ENCODE measurements at places on chromosomes 6 and 20.

- no peak for DNase-seq
Observed at GRCh38 chr20:3777716-3778629, 3.3 kb downstream of the SPEF1 start.

GRCh38 chr6:84123186-84123585, 89.6 kb downstream of the MRAP2 start:
- DNase-seq = no peak

DNA sequence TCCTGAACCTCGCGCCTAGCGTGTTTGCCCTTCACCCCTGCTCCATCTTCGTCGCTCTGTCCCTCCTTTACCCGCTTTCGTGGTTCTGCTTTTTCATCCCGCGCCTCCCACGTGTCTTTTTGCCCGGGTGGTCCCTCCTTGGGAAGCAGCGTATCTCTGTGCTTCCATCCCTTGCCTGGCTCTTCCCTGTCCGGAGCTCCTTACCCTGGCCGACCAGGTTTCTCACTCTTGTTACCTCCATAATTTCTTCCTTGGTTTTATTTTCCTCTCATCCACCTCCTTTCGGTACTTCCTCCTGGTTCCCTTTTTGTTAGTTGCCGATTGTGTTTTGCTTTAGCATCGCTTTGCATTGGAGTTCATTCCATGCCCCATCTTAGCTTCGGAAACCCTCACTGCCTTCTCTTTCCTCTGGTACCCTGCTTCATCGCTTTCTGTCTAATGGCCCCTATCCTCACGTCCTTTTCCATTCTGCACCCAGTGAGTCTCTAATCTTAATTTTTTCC, 735 bp downstream of the FAM135A start:
- no peak for DNase-seq

- no peak for DNase-seq
Observed at GRCh38 chr6:8130399-8130798, 28.1 kb upstream of the EEF1E1 start.
